ENCODE measurements at places on chromosomes 4 and X.

- DNase-seq, result no peak
Observed at GRCh38 chr4:134632056-134632455, 430.5 kb upstream of the PABPC4L start.

GRCh38 chrX:45621376-45622041 lies 420.8 kb upstream of the DIPK2B start:
- no peak for DNase-seq

GRCh38 chrX:15751155-15751819 lies 13.2 kb downstream of the CA5B start:
- no peak for DNase-seq

DNA sequence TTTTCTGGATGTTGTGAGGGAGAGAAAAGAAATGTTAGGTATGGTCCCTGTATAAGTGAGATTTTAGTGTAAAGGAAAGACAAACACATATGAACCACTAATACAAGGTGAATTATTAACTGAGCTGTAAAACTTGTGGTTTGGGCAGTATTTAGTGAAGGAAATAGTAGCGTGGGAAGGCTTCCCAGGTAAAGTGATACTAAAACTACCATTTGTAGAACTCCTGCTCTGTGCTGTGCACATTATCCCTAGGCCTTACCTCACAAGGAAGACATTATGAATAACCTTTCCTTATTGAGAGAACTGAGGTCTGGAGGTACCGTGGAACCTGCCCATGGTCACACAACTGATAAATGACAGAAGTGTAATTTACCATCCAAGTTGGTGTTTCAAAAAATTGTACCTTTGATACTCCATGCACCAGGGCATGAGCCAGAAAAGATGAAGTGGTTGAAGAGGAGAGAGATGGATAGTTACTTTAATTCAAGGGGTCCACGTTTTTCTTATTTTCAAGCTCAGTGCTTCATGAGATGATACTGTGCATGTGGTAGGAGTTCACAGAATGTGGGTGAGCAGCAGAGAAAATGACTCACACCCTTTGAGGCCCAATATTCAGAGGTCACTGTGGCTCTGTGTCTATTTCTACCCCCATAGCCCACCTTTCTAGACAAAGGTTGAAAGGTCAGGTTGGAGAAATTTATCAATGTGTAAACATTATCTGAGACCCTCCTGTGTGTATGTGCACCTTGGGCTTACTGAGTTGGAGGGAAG lies 2.6 kb upstream of the VSIG4 start:
- DNase-seq, result no peak

DNA sequence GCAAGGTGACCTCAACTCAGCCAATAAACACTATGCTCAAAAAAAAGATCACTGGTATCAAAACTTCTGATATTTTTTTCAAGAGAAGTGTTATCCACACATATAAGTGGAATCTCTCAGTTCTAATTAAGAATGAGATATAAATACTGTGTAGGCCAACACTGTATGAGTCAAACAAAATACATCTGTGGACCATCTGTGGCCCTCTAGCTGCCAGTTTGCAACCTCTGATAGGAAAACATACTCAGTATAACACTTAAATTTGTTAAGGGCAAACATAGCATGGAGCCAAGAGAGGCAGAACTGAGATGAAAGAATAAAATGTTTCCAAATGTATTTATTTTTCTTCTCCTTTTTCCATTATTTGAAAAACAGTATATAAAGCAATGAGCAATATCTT lies 377.3 kb downstream of the ARAP2 start:
- no peak for DNase-seq

GRCh38 chr4:13653766-13654161 lies 26.2 kb upstream of the BOD1L1 start:
- DNase-seq, result no peak
